ENCODE measurements at places on chromosomes 3 and 15.

- no peak for DNase-seq
These were observed 30.1 kb downstream of the GPR15 start for GRCh38 chr3:98561727-98562521.

GRCh38 chr3:167493244-167493643 is 19.4 kb upstream of the SERPINI2 start:
- no peak for DNase-seq

- DNase-seq, result no peak
These were observed 1102.2 kb downstream of the IGSF11 start for GRCh38 chr3:117932441-117932840.

DNA sequence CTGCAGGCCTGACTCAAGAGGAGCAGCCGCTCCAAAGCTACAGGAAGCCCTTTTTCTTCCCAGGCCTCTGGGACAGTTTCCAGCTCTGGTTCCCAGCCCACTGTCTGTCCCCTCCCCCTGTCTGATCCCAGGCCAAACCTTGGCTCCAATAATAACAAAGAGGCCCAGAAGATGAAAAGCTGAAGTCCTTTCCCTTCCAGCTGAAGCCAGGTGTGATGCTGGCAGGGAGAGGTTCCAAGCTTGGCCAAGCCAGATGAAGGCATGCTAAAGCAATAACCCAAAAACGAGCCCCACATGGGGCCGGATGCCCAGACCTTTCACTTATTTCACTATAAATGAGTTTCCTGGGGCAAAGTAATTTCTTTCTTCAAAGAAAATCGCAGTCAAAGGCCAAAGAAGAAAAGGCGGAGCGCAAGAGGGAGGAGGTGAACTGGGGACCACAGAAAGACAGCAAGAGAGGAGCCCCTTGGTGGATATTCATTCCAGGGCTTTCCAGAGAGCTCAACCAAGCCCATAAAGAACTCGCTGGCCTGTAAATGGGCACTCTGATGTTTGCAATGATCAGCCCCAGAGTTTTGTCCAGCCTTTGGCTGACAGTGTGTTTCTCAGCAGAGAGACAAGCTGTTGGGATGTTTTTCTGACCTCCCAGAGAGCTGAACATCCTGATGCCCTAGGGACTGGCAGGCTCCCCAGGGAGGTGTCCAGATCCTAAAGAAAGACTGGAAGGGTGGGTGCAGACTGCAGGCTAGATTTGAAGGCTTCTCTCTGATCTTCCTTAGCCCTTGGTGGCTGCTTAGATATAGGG is 157.6 kb downstream of the UACA start:
- no peak for DNase-seq

DNA sequence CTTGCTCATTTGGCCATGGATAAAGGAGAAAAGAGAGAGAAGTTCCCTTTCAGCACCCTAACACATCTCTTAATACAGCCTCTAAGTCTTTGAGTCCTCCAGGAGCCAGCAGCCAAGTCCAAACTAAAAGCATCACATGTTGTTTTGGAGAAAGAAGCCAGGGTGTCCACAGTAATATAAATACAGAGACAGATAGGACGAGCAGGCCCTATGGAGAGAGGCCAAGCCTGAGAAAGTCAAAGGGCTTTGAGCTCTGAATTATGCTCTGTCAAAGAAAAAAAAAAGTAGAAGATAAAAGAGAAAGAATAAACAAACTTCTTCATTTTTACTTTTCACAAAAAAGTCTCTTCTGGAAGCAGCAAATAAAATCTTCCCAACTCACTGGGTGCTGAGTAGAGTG is 92.4 kb upstream of the THBS1 start:
- no peak for DNase-seq

DNA sequence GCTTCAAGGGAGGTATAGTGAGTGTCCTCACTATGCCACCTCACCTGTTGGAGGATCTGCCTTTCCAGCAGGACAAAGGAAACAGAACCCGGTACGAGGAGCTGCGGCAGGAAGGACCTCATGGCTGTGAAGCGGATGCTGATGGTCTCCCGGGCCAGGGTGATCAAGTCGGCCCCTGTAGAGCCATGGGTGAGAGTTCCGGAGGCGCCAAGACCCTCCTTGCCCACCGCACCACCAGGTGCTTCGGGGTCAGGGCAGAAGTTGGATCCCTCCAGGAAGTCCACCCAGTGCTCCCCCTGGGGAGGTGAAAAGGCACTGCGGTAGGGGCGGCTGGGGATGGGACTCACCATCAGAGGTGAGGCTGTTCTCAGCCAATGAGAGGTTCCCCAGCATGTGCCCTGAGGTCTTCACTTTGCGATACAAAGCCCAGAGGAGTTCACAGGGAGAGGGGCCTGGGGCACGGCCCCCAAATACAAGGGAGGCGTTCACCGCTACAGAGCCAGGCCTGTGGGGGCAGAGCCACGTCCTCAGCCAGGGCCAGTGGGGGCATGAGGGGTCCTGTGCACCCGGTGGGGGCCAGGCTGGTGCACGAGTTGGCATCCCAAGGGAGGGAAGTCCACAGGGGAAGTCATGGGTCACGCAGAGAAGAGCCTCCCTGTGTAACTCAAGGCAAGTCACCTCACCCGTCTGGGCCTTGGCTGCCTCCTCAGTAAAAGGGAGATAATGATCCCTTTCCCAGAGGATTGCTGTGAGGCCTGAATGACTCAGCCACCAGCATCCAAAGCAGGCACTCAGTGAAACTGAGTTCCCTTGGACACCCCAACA is 27.7 kb downstream of the C15orf39 start:
- DNase-seq, result no peak
